NCI-H526 (cell line): ENCODE measurements at places on chromosomes 7 and 10.

DNA sequence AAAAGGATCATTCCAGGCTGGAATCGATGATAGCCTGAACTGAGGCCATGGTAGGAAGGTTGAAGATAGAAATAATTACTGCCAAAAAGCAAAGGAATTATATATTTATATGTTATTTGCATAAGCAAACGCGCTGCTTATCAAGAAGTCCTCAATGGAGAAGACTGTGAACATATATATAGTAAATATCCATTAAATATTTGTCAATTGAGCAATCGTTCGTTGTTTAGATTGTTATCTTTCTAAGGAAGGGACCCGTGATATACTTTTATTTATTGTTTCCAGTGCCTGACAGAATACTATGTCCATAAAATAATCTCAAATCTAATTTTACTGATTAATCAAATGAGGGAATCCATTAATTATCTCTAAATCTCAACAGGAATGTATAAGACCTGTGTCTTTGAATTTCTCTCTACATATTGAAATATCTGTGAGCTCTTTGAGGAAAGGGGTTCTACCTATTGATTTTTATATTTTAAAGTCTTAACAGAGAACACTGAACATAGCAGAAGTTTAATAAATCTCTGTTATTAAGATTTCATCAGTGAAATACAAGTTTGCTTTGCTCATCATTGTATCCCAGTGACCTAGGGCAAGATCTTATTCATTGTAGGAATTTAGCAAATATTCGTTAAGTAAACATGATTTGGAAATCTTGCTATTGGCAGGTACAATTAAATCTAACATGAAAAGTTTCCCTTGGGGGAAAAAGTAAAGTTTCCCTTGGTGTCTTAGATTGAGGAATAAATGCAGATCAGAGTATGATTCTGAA lies 12.0 kb upstream of the HERC4 start:
- DNase-seq: no peak

DNA sequence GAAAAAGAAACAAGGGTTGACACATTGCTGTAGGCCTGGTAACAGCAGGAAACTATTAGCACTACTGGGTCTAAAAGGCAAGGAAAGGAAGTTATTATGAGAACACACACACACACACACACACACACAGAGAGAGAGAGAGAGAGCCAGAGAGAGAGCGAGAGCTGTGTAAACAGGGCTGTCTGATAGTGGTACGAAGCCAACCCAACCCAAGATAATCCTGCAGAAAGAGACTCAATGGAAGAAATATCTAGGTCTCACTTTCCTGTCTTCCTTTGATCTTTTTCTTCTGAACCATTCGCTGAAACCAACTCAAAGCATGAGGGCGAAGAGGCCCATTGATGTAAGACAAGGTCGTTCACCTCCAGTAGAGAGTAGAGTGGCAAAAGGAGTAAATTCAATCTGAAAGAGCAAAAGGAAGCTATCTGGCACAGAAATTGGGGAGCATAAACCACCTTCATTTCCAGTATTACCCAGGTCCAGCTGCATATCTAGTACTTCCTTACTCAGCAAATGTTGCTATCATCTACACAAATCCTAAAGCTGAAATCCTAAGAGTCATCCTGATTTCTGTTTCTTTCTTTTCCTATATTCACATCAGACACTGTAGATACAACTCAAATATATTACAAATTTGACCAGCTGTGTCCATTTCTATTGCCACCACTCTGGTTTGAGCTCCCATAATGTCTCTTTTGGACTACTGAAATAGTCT lies 110.2 kb downstream of the TMEM26 start:
- no peak for DNase-seq

GRCh38 chr10:68163735-68164134 lies 54.4 kb downstream of the MYPN start:
- DNase-seq: no peak

- DNase-seq: no peak
Measured at GRCh38 chr10:47374611-47375536, 9.2 kb downstream of the ZNF488 start.

GRCh38 chr7:12110425-12110824 lies 100.7 kb upstream of the TMEM106B start:
- no peak for DNase-seq
